ENCODE measurements at places on chromosomes 7 and 10.

- DNase-seq, result peak; percentile 13
Measured at GRCh38 chr10:5293691-5294550, 70.8 kb upstream of the UCN3 start.

- no peak for DNase-seq
Measured at GRCh38 chr10:35079265-35079664, 10.9 kb downstream of the CUL2 start.

- DNase-seq, result no peak
Measured at GRCh38 chr10:129294944-129295343, 172.1 kb upstream of the MGMT start.

- no peak for DNase-seq
Measured at GRCh38 chr7:138188290-138188858, 112.1 kb downstream of the AKR1D1 start.

DNA sequence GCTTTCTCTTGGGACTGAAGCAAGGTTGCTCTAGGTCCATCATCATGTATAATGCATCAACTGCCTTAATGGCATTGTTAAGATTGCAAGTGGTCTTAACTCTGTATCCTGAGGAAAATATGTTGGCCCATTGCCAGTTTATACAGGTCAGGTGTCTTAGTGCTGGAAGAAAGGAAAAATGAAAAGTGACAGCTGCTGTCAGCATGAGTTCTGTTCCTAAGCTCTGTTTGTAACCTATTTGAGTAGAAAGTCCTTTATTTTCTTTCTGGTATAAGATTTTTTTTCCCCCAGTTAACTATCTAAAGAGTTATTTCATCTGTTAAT, 127.2 kb downstream of the SRI start:
- DNase-seq, result no peak

GRCh38 chr10:128165536-128165935, 39.3 kb upstream of the MKI67 start:
- DNase-seq, result no peak

DNA sequence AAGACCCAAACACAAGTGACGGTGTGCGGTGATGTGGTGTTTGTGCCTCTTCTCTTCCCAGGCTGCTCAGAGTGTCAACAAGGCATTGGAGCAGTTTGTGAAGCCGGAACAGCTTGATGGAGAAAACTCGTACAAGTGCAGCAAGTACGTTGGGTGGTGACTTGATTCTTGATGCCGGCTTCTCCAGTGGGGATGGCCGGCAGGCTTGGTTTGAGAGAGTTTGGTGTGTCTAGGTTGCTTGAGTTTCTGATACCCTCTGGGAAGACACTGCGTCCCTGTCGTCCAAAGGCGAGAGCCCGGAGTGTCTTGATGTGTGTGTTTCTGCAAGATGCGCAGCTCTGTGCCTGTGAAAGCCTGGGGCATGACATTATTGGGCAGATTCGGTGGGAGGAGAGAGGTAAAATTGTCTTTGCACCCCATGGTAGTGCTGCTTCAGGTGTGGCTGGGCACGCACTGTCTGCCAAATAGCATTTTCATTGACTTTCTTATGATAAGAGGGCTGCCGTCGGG, 111.8 kb downstream of the ANKRD61 start:
- DNase-seq, result no peak

DNA sequence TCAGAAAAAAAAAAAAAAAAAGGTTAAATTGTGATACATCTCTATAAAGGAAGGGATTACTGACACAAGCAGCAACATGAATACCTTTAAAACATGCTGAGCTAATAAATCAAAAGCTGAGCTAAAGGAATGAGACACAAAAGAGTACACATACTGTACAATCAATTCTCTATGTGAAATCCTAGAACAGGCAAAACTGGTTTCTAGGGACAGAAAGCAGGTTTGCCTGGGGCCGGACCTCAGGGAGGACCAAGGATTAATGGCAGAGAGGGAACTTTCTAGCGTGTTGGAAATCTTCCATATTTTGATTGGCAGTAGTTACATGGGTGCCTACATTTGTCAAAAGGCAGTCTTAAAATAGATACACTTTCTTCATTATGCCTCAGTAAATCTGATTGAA, 52.5 kb downstream of the KLRG2 start:
- DNase-seq, result no peak

DNA sequence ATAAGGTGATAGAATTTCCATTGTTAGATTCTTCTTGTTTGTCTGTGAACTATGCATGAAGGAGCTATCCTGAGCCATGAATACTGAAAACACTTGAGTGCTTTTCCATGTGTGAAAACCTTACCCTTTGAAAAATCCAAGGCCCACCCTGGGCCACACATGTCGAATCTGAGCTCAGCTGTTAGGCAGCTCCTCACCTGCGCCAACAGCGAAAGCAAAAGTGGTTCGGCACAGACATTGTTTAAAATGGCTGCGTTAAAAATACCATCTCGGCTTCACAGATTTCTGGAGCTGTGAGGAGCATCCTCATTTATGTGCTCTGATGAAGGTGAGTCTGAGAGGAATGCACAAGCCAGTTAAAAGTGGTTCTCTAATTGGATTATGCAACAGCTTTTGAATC, 137.7 kb downstream of the NEUROD6 start:
- DNase-seq, result no peak

DNA sequence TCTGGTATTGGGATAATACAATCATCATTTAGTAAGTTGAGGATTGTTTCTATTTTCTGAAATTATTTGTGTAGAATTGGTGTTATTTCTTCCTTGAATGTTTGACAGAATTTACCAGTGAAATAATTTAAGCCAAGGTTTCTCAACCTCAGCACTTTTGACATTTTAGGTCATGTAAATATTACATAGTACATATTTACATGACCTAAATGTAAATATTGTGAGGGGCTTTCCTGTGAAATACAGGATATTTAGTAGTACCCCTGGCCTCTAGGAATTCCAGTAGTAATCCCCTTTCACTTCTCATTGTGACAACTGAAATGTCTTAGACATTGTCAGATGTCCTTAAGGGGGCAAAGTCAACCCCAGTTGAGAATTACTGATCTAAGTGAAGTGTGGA, 59.8 kb downstream of the TBC1D12 start:
- no peak for DNase-seq

DNA sequence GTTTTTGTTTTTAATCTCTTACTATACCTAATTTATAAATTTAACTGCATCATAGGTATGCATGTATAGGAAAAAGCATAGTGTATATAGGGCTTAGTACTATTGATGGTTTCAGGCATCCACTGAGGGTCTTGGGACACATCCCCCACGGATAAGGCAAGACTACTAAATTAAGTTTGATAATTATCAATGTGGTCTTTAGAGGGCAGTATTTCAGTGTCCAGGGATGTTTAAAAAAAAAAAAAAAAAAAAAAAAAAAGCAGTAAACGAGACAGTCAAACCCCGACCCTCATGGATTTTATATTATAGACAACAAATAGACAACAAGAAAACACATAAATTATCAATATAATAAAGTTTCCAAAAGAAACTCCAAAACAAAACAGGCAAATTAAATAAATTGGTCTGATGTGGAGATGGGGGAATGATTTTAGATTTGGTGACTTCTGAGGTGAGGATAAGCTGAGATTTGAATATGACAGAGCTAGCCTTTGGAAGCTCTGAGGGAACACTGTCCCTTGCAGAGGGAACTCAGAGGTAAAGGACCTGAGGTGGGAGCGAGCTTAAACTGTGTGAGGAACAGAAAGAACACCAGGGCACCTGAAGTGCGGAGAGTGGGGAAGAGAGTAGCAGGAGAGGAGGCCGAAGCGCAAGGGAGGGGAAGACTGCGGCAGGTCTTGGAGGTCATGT, 14.8 kb downstream of the ACSM6 start:
- no peak for DNase-seq

GRCh38 chr10:120770496-120770895, 80.7 kb upstream of the WDR11 start:
- DNase-seq, result no peak

DNA sequence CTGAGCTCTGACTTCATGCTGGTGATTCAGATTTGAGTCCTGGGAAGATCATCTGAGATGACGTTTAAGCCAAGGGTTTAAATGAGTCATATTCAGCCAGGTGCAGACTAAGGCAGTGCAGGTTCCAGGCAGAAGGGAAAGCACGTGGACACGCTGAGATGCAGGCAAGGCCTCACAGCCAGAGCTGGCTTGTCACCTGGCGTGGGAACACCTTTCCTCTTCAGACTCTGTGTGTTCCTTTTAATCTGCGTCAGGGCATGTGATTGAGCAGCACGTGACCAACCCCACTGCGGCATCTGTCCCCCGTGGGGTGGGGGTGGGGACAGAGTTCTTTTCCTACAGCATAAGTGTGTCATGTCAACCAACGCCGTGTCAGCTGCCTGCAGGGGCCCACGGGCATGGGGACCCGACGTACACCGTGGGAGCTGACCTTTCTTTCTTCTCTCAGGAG, 10.7 kb upstream of the IDI2 start:
- no peak for DNase-seq

GRCh38 chr7:43283706-43284105, 171.3 kb downstream of the HECW1 start:
- DNase-seq, result no peak

DNA sequence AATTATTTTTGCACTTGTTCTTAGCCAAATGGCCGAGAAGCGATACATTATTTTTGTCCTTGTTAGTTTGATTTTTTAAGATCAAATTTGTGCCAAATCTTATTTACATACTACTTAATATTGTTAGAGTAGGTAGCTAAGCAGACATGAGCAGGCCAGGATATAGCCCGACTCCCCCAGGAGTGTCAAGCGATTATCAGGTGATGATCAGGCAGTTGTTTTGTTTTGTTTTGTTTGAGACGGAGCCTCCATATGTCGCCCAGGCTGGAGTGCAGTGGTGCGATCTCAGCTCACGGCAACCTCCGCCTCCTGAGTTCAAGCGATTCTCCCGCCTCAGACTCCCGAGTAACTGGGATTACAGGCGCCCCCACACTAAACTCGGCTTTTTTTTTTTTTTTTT, 71.1 kb downstream of the LYZL2 start:
- no peak for DNase-seq

DNA sequence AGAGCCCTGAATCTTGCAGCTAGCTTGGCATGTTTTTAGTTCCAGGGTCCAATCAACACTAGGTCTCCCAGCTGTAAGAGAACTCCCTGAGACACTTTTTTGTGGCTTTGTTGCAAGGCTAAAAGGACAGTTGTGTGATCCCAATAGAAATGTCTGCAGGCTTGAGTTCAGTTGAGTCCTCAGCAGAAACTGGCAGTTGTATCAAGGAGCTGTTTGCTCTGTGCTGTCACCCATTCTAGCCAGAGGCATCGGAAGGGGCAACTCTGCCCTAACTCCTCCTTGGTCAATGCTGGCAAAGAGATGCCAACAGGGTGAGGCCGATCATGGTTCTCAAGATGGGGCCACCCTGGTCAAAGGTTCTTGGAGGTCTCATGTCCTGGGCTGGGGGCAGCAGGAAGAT, 224.1 kb downstream of the BUB3 start:
- DNase-seq, result no peak

All from activated gamma-delta T cell (primary cell).